ENCODE measurements at places on chromosomes 5 and 9.

DNA sequence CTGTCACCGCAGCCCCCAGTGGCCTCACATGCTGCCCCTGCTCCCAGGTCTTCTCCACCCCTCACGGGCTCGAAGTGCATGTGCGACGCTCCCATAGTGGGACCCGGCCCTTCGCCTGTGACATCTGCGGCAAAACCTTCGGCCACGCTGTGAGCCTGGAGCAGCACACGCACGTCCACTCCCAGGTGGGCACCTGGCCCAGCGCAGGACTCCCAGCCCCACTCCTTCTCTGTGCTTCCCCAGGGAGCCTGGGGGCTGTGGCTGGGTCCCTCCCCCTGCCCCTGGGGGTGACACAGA, 10.5 kb downstream of the GFI1B start:
- DNase-seq, result no peak

- no peak for DNase-seq
These were observed 50.4 kb upstream of the FAM170A start for GRCh38 chr5:119578937-119579336.

DNA sequence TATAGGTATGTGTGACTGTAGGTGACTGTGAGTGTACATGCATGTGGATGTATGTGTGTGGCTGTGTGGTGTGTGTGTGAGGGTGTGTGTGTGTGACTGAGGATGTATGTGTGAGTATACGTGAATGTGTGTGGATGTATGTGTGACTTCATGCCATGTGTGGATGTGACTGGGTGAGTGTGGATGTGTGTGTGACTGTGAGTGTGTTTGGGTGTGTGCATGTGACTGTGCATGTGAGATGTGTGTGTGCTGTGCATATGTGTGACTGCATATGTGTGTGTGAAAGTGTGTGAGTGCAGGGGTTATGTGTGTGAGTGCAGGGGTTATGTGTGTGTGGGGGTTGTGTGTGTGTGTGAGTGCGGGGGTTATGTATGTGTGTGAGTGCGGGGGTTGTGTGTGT, 42.3 kb downstream of the RXRA start:
- DNase-seq, result no peak

DNA sequence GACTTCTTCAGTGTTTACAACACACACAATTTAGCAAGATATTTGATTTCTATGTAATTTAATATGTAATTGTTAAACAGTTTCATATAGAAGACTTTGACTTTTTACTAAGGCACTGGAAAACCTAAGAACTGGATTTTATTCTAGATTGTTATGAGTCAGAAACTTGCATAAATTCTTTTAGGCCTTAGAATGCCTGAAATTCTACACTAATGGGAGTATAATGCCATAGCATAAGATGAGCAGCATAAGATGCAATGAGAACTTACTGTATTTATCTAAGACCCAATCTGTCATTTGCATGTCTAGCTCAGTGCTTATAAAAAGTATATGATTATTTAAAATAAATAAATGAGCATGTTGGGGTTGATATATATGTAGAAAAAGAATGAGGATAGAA, 285.2 kb downstream of the CDH12 start:
- no peak for DNase-seq

- no peak for DNase-seq
These were observed 12.5 kb upstream of the CARD9 start for GRCh38 chr9:136386018-136386417.

DNA sequence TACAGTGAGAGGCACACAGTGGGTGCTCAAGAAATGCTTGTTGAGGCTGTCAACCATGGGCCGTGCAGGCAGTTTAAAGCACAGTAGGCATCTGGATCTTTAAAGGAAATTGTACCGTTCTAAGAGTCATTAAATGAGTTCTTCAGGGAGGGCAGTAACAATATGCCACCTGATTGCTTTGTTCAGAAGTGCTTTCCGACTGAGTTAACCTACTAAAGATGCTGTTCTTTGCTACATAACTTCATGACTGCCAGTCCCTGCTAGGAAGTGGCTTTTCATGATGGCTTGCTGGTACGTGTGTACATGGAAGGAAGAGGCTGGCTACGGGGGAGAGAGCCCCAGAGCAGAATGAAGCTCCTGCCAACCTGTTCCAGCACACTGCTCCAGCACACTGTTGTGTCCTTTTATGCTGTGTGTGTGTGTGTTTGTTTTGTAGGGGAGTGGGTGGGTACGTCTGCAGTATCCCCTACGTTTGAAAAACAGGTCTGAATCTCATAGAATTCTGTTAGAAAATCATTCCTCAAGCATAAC, 41.9 kb upstream of the PPP2R2B start:
- DNase-seq, result no peak

DNA sequence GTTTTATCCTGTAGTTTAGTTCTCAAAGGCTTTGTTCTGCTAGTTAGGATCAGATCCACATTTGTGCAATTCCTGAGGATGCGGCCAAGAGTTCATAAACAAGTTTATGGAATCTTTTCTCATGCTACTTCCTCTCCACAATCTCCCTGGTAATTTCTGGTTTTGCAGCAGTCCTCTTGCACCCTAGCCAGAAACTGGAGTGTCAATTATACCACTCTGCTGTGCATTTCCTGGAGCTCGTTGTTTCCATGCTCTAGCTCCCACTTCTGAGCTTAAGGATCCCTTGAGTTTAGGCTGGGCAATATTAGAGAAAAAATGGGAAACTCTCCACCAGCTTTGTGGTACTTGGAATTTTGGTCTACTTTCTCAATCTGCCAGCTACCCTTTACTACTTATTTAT, 474.7 kb downstream of the DIRAS2 start:
- peak; percentile 33 for DNase-seq

DNA sequence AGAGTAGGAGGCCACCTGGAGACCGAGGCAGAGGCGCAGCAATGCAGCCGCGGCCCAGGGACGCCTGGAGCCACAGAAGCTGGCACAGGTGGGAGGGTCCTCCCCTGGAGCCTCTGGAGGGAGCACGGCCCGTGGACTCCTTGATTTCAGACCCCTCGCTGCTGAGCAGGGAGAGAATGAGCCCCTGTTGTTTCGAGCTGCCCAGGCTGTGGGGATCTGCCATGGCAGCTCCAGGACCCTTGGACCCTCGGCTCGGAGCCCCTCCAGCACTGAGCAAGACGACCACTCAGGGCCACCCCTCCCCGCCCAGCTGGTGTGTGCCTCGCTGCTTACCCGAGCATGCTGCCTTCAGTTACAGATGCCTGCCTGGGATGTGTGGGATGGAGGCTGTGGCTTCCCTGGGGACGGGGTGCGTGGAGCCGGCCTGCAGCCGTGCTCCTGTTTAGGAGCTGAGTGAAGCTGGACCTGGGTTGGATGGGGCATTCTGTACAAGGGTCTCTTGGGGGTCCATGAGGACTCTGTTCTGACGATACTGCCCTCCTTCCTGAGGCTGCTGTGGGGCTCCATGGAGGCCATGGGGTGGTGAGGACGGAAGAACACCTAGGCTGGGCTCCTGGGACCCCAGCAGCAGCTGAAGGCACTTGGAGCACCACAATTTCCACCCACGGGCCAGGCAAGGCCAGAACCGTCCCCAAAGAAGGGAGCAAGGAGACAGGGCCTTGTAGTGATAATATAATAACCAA, 115.1 kb upstream of the LPCAT1 start:
- DNase-seq, result no peak

- no peak for DNase-seq
These were observed 81.2 kb downstream of the CNTLN start for GRCh38 chr9:17216011-17216410.

DNA sequence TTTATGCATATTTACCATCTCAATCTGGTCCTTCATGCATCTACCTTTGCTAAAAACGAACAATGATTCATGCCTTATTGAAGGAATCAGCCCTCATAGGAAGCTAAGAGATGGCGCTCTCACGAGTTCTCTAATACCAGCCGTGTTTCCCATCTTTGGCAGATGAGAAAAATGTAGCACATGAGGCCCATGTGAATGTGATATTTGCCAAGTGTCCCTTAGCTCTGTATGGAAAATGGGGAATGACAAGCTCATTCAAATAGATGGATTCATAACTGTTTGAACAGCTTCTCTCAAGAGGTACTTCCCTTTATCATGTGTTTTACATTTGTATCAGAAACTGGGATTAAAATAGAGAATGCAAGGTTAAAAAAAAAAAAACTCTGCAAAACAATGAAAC, 66.1 kb downstream of the TTC39B start:
- DNase-seq, result peak; percentile 29
